NCI-H1694 (cell line): ENCODE measurements at places on chromosomes 3 and 15.

- DNase-seq = no peak
These were observed 107.4 kb downstream of the TBL1XR1 start for GRCh38 chr3:177089901-177090300.

GRCh38 chr3:51035630-51036029, 349.5 kb upstream of the MANF start:
- DNase-seq = no peak

- no peak for DNase-seq
These were observed 64.2 kb downstream of the ECT2 start for GRCh38 chr3:172814738-172815137.

GRCh38 chr3:151228666-151229040, 25.6 kb upstream of the GPR171 start:
- no peak for DNase-seq

- DNase-seq = no peak
These were observed 22.5 kb downstream of the KCTD6 start for GRCh38 chr3:58514405-58514804.

DNA sequence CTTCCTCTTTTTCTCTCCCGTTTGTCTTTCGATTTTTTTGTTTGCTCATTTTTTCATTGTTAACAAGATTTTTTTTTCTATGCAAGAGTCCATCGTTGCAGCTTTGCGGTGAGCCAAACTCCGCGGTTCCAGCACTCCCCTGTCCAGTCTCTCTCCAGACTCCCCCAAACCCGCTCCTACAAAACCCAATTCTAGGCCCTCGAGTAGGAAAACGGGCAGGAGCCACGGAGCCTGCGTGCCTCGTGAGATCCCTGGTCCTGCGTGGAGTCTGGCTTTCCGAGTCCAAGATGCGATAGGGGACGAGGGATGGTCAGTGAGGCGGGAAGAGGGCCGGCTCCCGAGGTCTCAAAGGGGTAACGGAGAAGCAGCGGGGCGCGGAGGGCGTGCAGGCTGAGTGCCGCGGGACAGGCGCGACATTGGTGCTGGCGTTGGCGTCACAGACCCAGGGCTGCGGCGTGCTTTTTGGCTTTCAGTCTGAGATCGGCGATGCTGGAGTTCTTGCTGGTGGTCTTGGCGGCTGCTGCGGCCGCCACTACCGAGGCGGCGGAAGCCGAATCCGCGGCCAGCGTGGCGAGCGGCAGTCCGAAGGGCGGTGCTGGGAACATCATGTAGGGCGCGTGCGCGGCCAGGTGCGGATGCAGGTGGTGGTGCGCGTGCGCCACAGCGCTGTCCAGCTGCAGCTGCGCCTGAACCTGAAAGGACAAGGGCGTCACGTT, 8.5 kb downstream of the SHOX2 start:
- DNase-seq = no peak

DNA sequence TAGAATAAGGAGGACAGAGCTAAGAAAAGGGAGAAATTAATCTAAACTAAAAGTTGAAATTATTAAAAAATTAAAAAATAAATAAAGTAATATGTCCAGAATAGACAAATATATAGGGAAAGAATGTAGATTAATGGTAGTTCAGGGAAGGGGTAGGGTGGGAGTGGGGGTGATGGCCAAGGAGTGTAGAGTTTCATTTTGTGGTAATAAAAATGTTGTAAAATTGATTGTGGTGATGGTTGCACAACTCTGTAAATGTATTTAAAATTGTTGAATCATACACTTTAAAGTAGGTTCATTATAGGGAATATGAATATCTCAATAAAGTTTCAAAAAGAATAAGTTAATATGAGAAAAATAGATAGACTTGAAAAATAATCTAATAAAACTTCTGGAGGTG, 21.0 kb upstream of the FNDC3B start:
- DNase-seq = no peak

GRCh38 chr3:185071287-185071800, 81.5 kb downstream of the C3orf70 start:
- no peak for DNase-seq

GRCh38 chr15:62770111-62770660, 272.4 kb upstream of the TPM1 start:
- DNase-seq = no peak

GRCh38 chr3:9147215-9147895, 102.1 kb downstream of the SRGAP3 start:
- no peak for DNase-seq

DNA sequence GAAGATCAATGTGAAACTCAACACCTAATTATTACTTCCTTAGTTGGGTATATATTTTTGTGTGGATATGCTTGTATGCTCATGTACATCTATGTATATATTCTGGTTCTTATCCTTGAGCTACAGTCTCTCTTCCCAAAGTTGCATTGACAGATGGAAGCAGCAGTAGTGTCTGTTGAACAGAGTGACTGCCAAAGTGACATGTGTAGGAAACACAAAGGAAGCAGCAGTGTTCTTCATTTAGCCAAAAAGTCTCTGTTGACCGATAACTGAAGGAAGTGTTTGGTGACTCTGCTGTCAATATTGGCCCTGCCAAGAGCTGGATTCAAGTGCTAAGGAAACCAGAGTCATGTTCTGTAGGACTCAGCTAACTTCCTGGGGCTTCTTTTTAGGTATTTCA, 123.8 kb downstream of the C3orf70 start:
- no peak for DNase-seq

DNA sequence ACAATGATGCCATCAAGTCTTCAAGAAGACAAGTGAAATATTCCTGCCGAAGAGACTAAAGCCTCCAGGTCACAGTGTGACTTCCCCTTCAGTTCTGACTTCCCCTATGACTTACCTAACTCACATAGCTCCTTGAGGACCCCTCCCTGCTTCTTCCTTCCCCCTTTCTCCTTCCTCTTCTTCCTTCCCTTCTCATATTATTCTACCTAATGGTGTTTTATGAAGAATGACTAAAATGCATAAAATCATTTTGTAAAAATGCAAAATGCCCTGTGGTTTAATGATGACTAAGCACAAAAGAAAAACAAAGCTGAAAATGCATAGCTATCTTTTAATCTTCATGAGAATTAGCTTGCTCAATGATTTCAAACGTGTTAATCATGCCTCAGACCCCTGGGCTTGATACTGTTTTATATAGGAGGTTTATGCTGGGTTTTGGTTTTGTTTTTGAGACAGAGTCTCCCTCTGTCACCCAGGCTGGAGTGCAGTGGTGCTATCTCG, 26.1 kb upstream of the TM4SF4 start:
- no peak for DNase-seq

GRCh38 chr3:126308394-126309125, 48.6 kb downstream of the KLF15 start:
- no peak for DNase-seq

GRCh38 chr15:78343276-78344060, 3.3 kb downstream of the CRABP1 start:
- DNase-seq = no peak

DNA sequence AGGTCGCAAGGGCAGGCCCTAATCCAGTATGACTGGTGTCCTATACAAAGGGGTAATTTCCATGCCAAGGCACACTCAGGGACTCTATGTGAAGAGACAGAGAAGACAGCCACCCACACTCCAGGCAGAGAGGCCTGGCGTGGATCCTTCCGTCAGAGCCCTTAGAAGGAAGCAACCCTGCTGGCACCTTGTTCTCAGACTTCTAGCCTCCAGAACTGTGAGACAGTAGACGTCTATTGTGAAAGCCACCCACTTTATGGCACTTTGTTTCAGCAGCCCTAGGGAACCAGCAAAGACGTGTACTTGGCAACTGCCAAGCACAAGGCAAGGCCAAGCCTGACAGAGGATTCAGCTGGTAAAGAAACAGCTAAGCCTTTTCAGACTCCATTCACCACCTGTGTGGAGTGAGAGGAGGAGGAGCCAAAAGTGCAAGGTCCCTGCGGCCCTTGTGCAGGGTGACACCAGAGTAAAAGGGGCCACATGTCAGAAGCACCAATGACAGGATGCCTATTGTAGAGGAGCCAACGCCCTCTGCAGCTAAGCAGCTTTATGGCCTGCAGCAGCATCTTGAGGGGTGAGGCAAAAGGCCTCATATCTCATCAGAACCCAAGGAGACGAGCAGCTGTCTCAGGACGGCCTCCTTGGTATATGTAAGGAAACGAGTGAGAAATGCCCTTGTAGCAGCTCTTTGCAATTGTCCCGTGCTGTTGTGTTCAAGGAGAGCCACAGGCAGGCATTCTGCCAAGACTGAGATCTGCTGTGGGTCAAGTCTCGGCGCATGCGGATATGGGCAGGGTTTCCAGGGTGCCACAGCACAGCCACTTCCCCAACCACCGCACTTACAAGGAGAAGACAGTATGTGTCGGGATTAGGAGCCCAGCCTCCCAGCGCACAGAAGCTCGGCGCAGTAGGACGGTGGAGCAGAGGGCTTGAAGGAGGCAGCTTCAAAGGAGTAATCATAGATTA, 121.5 kb upstream of the LIPC start:
- DNase-seq = no peak

DNA sequence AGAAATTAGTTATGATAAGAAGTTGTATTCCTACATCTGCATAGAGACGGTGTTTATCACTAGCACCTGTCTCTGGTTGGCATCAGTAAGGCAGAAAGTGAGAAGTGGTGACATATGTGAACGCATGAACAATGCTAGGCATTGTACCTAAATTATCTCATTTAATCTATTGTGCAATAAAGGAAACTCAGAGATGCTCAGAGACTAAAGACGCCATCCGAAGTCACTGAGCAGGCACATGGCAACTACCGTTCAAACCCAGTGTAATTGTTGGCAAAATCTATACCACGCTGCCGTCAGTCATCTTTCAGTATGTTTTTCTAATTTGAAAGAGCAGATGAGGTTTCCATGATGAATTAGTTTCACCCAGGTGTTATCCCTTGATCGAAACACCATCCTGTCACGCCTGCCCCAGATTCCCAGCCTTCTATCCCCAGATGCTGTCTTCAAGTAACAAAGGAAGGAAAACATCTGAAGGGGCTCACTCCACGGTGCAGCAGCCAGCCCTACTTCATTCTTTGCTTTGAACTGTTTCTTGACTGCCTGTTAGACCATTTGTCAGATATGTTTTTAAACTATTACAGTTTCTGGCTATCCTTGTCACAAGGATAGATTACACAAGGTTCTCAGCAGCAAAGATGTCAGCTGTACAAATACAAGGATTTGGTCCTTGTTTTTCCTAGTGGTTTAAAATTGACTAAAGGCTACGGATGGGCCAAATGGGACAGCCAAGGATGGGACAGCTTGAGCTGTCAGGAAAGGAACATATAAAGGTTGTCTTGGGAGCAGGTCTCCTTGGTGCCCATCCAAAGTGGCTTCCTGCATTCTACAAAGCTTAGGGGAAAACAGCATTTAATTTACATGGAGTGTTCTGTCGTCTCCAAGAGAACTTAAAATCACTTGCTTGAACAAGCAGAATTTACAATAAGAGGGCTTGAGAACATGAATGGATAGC, 99.1 kb downstream of the TMEM108 start:
- DNase-seq = no peak

DNA sequence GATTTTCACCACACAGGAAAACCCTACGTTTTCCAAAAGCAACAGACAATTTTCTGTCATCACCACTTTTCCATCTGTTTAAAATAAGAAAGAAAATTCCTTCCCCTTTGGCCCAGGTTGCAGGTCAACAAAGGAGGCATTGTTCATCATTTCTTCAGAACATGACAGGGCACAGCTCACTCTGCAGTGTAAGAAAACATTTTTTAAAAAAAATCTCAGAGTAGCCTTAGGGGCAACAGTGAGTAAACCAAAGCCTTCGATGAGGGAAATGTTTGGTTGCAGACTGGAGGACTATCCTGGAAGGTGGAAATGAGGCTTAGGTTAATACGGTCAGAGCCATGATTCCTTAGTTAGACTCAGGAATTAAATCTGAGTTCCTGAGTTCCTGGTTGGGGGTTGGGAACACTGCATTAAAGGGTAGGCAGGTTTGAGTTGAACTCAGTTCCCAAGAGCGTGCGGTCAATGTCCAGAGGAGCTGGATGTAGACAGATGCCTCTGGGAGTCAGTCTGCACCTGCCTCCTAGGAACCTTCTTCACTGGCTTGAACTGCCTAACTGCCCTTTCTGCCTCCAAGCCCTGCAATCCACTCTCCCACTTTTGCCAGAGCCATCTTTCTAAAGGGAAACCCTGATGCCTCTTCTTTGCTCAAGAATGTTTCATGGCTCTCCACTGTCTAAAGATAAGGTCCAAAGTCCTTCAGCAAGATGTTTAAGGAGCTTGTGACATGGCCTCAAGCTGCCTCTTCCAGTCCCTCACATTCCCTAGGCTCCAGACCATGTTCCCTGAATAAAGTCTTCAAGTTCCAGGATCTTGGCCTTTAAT, 3.3 kb upstream of the HES1 start:
- no peak for DNase-seq

DNA sequence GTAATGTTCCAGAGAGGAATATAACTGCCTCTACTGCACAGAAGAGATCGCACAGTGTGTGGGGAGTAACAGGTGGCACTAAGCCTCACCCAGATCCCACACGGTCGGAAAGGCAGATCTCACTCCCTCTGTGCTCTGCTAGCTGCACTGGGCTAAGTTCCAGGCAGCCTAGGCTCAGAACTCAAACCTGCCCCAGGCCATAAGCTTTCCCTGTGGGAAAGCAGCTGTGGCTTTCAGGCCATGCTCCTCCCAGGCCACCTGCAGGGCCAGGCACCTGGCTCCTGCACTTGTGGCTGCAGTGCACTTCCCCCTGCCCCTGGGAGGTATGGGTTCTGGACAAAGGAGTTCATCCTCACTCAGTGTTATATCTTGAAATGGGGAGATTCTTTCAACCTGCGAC, 27.5 kb downstream of the PCCB start:
- DNase-seq = peak; percentile 35

GRCh38 chr3:95172164-95172943, 1109.5 kb downstream of the NSUN3 start:
- DNase-seq = no peak

GRCh38 chr3:119219069-119219468, 21.6 kb downstream of the B4GALT4 start:
- DNase-seq = no peak

GRCh38 chr3:150074277-150074676, 103.6 kb upstream of the PFN2 start:
- no peak for DNase-seq
